ENCODE measurements at places on chromosomes 2 and 18. TPM values are rescaled to one million over a fixed set of nuclear protein-coding genes. Genes with fewer than 3 reads are reported as not detected.

Gene TWIST2
- 4.1 TPM for polyA plus RNA-seq

Gene ALK
- 0.04 TPM for polyA plus RNA-seq

Gene YIPF4
- polyA plus RNA-seq: 65.8 TPM

Gene CCDC68
- 106 TPM for polyA plus RNA-seq

Gene HOXD8
- 1.3 TPM for polyA plus RNA-seq

Gene CROCC2
- polyA plus RNA-seq: 3.5 TPM

Gene OLA1
- 123 TPM for polyA plus RNA-seq

Gene ITGA4
- polyA plus RNA-seq: 25.3 TPM
